COR-L47 (cell line): ENCODE measurements at places on chromosomes 2 and 18.

DNA sequence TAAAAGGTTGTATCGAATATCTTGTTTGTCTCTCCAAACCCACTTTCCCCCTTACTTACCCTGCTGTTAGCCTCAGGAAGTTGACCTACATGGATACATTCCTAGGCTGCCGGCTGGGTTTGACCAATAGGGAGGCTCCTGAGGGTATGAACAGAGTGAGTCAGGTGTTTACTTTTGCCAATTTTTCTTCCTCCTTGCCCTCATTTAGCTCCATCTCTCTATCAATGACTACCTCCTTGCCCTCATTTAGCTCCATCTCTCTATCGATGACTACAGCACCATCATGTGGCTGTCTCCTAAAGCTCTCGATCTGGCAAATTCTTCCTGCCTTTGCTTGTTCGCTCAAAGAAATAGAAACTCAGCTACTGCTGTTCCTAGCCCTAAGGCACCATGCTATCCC, 571.9 kb upstream of the CRIM1 start:
- DNase-seq: no peak

GRCh38 chr2:48927355-48927754, 171.8 kb upstream of the LHCGR start:
- no peak for DNase-seq

- DNase-seq: no peak
Measured at GRCh38 chr2:200454927-200455801, 54.7 kb downstream of the KCTD18 start.

- DNase-seq: no peak
Measured at GRCh38 chr2:197312186-197312585, 1.6 kb upstream of the ANKRD44 start.
